ENCODE measurements at places on chromosomes 6 and 20.

DNA sequence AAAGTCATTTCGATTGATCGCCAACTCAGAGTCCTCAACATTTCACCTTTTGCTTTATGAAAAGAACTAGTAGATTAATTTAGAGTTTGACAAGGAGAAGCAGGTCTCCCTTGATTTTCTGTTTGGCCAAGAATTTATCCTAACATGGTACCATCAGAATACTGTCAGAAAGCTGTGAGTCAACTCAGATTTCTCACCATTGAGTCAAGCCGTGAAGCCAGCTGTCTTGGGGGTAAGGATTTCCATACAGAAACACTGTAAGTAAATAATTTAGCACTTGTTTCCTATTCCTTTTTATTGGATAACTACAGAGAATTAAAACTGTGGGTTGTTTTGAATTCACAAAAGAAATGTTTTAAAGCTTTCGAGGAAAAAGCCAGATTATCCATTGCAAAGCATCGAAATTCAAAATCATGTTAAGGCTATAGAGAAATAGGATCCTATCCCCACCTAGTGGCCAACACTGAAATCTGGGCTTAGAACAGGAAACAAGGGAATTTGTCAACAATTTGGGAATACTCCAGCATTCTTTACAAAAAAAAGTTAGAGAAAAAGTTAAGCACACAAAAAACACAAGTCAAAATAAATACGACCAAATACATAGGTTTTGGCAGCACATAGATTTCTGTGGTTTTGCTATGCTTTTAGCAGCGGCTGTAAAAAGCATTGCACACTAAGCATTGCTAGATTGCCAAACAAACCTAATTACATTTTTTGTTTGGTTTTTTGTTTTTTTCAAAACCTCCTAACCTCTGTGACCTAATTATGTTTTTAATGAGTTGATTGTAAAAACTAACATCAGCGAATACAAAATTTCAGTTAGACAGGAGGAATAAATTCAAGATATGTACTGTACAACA is 44.2 kb downstream of the COL11A2 start:
- peak; percentile 38 for DNase-seq

GRCh38 chr20:44137266-44137801 is 49.7 kb downstream of the JPH2 start:
- DNase-seq = no peak

GRCh38 chr6:156281266-156281665 is 495.9 kb upstream of the ARID1B start:
- peak; percentile 57 for DNase-seq

- no peak for DNase-seq
Observed at GRCh38 chr6:52642368-52642767, 28.5 kb upstream of the TMEM14A start.

GRCh38 chr20:2986466-2986865 is 57.0 kb upstream of the GNRH2 start:
- DNase-seq = peak; percentile 9

GRCh38 chr6:129662406-129662766 is 47.6 kb downstream of the ARHGAP18 start:
- no peak for DNase-seq

DNA sequence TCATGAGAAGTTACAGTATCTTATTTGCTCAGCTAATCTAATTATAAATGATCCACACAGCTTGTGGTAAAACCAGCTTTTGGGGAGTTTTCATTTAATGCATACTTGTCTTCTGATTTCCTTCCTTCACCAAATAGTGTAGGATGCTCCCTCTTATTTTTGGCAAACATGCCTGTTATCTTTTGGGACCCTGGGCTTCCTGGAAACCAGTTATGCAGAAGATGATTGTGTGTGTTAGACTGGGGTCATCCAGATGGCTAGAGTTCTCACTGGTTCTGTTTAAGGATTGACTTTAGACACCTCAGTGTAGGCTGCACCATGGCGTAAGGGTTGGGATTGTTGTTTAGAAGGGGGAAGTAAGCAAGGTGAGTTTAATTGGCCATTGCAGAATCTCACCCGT is 61.3 kb downstream of the PTPN1 start:
- no peak for DNase-seq

DNA sequence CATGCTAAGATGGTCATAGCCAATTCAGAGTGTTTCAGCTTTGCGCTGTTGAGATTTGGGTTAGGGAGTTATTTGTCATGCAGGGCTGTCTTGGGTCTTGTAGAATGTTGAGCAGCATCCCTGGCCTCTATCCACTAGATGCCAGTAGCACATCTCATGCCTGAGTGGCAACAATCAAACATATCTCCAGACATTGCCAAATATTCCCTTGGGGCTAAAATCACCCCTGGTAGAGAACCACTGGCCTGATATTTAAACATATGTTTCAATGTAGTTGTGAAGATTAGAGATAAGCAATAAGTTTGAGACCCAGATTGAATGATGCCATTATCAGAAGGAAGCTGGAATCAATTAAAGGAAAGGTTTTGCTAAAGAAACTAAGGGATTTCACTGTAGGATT is 463.3 kb downstream of the DOK5 start:
- no peak for DNase-seq

- no peak for DNase-seq
Observed at GRCh38 chr6:110882824-110883554, 8.4 kb downstream of the AMD1 start.

DNA sequence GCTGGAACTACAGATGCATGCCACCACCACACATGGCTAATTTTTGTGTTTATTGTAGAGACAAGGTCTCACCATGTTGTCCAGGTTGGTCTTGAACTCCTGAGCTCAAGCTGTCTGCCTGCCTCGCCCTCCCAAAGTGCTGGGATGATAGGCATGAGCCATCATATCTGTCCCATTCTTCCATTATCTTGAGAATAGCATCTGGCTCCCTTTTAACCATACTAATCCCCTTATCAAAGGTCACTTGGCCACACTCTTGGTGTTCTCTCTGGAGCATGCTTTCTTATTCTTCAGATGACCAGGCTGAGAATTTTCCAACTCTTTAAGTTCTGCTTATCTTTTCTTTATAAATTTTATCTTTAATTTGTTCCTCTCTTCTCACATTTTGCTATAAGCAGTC is 15.9 kb upstream of the TRERF1 start:
- no peak for DNase-seq

DNA sequence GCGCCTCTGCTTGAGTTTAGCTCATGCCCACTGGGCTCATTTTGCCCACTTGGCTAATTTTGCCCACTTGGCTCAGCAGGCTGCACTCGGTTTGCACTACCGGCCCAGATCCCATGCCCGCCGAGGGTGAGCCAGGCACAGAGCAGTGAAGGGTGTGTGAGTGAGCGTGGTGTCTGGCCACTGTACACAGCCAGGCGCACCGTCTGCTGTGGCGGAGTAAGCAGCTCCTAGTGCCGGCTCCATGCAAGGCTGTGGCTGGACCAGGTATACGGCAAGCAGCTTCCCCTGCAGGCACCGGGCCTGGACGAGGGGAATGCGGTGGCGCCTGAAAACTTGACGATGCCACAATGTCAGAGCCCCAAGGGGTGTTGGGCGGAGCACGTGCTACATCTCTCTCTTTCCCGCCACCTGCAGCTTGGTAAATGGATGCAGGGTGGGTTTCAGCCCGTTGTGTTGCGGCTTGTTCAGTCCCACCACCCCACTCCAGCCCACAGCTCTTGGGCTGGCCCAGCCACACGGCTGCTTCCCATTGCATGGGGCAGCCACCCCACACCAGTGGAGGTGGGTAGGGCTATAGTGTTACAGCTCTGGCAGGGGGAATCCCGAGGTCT is 9.9 kb downstream of the OR2B6 start:
- DNase-seq = no peak

GRCh38 chr6:116766506-116767176 is 1.1 kb upstream of the FAM162B start:
- no peak for DNase-seq

DNA sequence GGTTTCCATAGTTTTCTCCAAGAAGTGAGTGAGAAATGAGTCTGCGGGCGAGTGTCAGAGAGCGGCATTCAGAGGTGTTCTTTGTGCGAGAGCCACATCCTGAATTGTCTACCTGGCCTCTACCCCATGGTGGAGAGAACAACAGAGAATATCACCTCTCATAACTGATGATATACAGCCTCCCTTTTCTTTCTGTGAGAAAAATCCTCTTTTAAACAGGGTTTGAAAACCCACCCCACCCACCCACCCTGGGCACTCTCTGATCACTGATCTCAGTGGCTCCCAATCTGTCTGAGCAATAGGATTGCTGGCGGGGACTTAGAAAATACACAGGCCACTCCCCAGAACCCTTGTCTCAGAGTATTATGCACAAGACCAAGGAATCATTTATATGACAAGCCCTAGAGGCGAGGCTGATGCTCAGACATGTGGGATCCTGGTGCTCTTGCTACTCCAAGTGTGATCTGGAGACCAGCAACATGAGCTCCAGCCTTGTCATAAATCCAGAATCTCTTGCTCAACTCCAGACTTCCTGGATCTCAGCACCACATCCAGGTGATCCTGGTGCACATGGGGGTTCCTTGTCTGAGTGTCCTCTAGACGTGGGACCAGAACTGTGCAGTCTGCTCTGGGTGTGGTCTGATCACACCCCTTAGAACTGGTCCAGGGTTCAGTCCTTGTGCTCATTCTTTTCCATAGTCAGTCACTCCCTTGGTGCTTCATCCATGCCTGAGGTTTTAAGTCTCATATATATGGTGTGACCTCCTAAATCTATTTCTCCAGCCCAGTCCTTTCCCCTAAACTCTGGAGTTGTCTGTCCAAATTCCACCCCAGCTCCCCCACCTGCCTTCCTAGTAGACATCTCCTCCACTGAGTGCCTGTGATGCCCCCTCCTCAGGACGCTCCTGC is 5.3 kb downstream of the HLA-B start:
- no peak for DNase-seq

GRCh38 chr6:34695729-34696188 is 808 bp downstream of the ILRUN start:
- DNase-seq = no peak

GRCh38 chr6:121666814-121667213 is 231.4 kb downstream of the GJA1 start:
- DNase-seq = peak; percentile 68

DNA sequence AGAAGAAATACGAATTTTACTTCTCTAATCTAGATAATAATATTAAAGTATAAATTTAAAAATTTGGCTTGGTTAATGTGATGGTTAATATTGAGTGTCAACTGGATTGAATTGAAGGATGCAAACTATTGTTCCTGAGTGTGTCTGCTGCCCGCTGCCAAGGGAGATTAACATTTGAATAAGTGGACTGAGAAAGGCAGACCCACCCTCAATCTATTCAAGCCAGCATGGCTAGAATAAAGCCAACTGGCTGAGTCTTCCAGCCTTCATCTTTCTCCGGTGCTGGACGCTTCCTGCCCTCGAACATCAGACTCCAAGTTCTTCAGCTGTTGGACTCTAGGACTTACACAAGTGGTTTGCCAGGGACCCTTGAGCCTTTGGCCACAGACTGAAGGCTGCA is 152.7 kb downstream of the TBXT start:
- DNase-seq = no peak

- DNase-seq = no peak
Observed at GRCh38 chr6:163291622-163292021, 122.9 kb upstream of the QKI start.

DNA sequence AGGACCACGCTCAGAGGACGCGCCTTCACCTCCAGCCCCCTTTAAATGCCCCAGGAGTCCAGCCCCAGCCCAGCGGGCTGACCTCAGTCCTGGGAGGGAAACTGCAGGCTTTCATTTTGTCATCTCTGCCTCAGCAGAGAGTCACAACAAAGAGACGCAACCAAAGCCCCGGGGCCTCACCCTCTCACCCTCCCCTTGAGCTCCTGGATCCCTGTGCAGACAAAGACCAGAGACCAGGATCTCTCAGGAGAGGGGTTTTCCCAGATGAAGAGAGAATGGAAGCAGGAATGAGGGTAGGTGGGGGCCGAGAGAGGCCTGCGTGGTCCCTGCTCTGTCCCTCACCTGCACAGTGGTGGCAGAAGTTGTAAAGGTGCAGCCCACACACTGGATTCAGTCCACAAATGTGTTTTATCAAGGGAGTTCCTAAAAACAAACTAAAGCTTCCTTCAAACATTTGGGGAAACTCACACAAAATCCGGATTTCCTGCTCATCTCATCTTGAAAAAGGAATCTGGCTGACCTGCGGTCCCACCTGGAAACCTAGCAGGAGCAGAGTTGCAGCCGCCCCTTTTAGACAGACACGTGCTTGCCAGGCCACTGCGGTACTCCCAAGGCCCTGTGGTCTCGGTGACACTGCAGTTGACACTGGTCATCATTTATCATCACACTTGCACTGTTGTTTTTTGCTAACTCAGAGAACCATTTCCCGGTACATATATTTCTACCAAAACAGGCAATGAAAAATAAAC is 27.1 kb downstream of the PTGIS start:
- DNase-seq = no peak

DNA sequence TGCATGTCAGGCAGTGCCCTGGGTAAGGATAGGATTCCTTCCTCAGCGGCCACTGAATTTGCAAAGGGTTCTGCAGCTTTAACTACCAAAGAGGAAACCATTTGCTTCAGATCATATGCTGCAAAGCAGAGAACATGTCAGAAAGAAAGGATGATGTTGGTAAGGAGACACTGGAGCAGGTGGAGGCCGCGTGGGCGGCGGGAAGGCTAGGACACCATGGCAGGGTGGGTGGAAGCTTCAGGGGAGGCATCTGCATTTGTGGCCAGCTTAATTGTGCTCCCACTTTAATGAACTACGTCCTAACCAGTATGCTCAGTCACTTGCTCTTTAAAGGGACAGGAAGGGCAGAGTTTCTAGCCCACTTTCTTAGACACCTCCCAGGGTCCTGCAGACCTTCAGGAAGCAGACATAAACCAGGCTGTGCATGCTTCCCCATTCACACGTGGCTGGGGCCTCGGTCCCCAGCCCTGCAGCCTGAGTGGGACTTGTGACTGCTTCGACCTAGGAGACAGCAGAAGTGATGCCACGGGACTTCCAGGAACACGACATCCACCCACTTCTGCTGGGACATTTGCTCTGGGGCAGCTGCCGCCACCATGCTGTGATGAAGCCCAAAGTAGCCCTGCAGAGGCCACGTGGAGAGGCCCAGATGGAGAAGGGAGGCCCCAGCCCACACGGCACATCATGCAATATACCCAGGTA is 76.1 kb downstream of the GINS1 start:
- DNase-seq = no peak

DNA sequence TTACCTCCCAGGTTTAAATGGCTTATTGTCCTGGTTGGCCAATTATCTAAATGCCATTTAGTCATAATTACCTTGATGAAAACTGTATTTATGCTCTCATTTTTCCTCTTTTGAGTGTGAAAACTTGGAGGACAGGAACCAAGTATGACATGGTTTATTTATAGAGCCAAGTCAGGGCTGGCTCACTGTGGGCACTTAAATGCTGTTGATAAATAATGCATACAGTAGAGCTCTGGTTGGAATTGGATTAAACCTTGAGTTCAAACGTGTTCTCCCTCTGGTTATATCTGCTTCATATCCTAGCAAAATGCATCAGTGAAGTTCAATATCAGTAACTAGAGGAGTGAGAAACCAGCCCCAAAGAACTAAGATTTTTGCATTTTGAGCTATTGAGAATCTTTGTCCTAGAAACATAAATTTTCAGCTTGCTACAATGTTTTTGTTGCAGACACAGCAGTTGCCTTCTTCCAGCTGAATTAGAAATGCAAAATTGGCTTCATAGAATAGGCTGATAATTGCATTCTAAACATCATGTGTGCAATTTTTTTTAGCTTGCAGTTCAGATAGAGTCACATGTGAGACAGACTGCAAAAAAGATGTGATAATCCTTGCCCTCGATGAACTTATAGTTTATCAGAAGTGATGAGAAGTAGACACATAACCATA is 255.8 kb downstream of the BTBD3 start:
- no peak for DNase-seq

All from bone marrow (tissue), 2 donors.